Tongue (tissue), 3 donors: ENCODE measurements at places on chromosomes 11 and 22.

GRCh38 chr11:100830978-100831732 is 144.1 kb downstream of the ARHGAP42 start:
- DNase-seq: peak; percentile 53

- DNase-seq: no peak
Observed at GRCh38 chr11:97107604-97108003, 717.8 kb downstream of the JRKL start.

- DNase-seq: no peak
Observed at GRCh38 chr22:49811020-49811791, 16.5 kb downstream of the BRD1 start.

GRCh38 chr11:1727861-1728260 is 22.5 kb downstream of the IFITM10 start:
- DNase-seq: no peak

DNA sequence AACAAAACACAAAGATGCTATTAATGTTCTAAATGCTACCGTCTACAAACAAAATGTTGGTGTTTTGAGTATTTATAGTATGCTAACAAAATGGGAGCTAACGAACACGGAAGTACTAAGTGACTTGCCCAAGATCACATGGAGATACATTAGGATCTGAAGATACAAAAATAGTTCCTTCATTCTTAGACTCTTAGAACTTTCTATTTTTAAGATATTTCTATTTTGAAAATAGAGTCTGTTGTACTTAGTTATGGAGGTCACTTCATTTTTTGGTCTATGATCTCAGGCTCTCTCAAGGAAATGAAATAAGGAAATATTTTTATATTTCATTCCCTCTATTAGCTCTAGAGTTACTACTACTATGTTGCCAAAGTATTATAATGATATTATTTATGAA is 64.2 kb downstream of the APOL5 start:
- no peak for DNase-seq

GRCh38 chr11:68329978-68330699 is 17.7 kb downstream of the LRP5 start:
- peak; percentile 84 for DNase-seq
